T-helper 17 cell (primary cell): ENCODE measurements at places on chromosomes 2 and 18. TPM values are rescaled to one million over a fixed set of nuclear protein-coding genes. Genes with fewer than 3 reads are reported as not detected.

Gene CACNB4
- total RNA-seq = 0.65 TPM

Gene G6PC2
- total RNA-seq = not detected

Gene GMPPA
- 27.2 TPM for total RNA-seq

Gene ASAP2
- 0.75 TPM for total RNA-seq

Gene SLC4A3
- total RNA-seq = 0.08 TPM

DNA sequence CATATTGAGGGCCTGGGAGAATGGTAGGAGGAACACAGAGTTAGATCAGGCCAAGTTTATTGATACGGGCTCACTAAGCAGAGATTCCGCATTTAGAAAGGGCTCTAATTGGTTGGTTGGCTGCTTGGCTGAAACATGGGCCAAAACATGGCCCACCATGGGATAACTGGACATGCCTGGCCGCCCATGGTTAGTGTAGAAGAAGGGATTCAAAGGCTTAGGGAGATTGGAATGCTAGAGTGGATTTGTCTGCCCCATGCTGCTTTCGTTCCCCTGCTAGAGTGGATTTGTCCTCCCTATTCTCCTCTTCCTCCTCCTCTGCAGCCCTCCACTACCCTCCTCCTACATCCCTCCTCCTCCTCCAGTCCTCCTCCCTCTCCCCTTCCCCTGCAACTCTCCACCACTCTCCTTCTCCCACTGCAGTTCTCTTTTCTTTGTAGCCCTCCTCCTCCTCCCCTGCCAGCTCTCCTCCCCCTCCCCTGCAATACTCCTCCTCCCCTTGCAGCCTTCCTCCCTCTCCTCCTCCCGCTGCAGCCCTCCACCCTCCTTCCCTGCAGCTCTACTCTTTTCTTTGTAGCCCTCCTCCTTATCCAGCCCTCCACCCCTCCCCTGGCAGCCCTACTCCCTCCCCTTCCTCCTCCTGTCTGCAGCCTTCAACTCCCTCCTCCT is 17.2 kb downstream of the BOK start:
- no peak for DNase-seq

DNA sequence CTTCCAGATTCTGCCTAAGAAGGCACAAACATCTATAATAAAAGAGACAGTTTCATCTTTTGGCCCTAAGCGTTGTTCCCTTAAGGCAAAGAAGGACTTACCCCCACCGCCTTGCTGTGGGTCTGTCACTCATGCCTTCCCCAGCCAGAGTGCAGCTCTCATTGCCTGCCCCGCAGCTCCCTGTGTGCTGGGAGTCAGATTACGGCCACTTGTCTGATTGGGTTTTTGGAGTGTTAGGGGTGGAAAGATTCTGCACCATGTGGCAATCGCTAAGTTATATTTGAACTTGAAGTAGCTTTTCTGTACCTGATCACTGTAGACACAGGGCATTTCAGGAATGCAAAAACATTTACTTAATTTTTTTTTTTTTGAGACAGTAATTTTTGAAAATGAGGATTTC is at the start of gene AQP4:
TSS of gene AQP4 (minus strand) at position 151 of the 400 bp plus-strand sequence. CDS start at position 133, 18 bp downstream.
- DNase-seq = no peak

DNA sequence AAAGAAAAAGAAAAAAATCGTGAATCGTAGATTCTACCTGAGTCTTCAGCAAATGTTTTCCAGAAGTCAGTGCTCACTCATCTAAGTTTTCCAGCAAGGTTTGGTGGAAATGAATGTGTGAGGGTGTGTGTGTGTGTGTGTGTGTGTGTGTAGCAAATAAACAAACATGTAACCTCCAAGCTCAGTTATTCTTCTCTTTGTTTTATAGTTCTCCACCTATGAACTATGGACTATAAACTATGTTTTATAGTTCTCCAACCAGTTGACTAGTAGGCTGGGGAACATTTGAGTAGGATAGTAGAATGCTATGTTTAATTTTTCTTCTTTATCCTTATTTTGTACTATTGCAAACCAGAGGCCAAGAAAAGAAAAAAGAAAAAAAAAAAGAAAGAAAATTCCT is 44.6 kb upstream of the SERPINE2 start:
- no peak for DNase-seq

DNA sequence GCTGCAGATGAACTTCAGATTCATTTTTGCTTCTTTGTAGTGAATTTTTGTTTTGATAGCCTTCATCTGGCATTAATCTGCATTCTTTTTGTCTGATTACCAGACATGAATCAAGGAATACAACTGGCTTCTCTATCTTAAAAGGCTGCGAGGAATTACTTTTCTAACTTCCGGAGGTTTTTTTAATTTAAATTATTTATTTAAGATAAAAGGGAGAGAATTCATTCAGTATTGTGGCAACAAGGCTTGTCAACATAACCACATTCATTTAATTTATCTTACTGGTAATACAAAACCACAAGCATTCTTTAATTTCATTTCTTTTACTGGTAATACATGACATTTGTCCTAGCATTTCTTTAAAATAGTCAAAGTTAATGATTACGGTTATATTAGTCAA is 36.0 kb downstream of the CSRNP3 start:
- DNase-seq = no peak

GRCh38 chr2:75288760-75289159 is 89.4 kb upstream of the TACR1 start:
- DNase-seq = no peak

- no peak for DNase-seq
Measured at GRCh38 chr2:5057891-5058351, 634.3 kb upstream of the SOX11 start.

- DNase-seq = no peak
Measured at GRCh38 chr2:123961576-123961975, 63.5 kb upstream of the CNTNAP5 start.
